ENCODE measurements at places on chromosomes 7 and 10.

- DNase-seq, result no peak
These were observed 5.4 kb downstream of the ZC3HAV1 start for GRCh38 chr7:139104091-139104450.

DNA sequence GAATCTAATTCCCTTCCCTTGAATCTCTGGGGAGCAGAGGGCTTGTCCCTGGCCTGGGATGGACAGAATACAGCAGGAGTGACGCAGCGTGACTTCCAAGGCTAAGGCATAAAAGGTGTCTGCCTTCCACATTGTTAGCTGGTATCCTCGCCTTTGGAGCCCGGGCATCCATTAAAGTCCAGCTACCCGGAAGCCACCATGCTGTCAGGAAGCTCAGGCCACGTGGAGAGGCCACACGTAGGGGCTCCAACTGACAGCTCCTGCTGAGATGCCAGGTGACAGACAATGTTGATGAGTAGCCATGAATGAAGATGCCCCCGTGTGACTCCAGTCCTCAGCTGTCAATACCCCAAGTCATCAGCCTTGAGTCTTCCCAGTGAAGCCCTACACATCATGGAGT, 99.9 kb downstream of the OAT start:
- DNase-seq, result no peak

DNA sequence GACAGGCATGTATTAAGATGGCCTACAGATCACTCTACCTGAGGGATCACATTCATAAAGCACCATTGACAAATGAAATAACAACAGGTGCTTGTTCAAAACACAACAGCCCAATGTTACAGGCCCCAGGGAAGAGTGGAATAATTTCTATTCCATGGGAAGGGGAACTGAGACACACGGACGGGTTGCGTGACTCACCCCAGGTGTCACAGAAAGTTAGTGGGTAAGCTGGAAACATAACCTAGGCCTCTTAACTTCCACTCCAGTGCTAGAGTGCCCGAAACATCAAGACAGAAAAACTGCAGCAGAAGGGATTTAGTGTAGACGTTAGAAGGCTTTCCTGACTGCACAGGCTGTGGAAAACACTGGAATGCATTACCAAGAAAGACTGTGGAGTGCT, 48.3 kb downstream of the SLC37A3 start:
- DNase-seq, result no peak

DNA sequence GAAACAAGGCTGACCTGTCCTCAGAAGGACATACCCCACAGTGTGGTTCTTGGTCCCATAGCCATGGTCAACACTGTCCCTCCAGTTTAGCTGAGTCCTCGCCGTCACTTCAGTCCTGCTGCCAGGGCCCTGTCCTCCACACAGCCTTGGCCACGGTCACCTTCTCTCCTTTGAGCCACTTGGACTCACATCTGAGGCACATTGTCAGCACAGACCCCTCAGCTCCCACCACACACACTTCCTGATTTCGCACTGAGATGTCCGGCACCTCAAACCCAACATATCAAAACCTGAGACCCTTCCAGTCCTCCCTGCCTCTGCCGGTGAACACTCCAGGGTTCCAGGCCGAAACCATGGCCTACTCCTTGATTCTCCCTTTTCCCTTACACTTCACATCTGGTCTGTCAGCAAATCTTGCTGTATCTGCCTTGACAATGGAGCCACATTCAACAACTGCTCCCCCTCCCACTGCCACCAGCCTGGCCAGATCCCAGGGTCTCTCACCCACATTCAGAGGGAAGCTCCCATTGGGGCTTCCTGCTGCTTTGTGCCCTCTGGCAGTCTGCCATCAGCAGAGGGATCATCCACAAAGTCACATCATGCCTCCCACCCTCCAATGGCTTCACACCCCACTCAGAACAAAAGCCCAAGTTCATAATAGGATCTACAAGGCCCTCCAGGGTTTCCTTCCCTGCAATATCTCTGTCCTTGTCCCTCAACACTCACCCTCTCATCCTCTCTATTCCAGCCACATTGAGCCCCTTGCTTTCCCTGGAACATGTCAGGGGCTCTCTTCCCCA, 219.6 kb upstream of the SHH start:
- DNase-seq, result no peak

DNA sequence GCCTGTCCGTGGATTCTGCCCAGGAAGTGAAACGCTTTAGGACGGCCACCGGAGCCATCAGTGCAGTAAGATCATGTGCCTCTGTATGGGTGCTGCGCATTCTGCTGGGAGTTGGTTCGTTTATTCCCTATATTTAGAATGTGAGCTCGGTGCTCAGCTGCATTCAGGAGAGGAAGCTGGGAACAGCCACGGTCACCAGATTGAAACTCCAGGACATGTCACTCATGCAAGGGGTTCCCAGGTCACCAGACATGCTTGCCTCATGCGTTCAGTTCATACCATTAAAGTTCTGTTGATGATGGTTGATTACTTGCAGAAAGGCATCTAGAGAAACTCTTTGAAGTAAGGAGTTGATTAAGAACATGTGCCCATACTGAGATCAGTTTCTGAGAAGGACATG, 78.1 kb downstream of the TRRAP start:
- no peak for DNase-seq

DNA sequence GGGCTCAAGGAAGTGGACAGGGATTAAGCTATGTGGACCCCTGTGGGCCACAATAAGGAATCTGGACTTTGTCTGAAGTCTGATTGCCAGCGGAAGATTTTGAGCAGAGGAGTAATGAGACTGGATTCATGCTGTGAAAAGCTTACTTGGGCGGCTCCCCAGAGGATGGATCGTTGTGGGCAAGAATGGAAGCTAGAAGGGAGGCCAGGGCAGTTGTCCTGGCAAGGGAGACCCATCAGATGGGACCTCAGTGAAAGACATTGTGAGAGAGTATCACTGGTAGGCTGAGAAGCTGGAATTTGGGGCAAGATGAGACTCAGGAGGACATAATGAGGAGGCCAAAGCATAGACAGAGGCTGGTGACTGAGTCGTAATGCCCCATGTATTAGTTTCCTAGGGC, 15.6 kb downstream of the ABCC2 start:
- DNase-seq, result no peak

DNA sequence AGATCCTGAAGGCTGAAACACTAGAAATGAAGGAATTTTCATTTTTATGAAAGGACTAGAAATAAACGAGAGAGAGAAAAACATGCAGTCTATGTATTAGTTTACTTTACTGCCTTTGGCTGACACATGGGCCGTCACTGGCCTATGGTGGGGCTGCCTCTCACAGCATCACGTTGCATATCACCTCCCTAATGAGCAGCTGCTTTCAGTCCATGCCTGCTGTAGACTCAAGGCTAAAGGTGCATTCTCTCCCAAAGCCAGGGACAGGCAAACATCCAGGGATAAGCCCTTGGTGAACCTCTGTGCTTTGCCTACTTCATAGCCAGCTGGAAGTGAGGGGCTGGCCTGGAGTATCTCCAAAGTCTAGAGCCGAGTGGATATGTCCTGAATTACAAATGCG, 359.4 kb downstream of the GPAM start:
- DNase-seq, result no peak

DNA sequence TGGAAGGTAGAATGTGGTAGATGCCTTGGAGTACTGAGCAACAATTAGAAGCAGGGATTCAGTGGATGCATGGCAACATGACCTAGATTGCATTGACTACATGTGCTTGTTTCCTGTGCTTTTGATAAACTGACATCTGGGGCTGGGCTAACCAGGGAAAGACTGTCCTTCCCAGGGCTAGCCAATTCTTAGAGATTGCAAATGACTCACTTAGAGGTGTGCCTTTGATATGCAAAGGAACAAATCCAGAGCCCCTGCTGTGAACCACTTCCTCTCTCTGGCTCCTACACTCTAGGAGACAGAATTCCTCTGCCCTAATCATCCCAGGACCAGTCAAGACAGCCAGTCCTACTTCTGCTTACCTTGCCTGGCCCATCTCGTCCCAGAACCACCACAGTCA, 651.5 kb downstream of the LRMDA start:
- DNase-seq, result no peak
